ENCODE measurements at places on chromosomes 1 and 21. TPM values are rescaled to one million over a fixed set of nuclear protein-coding genes. Genes with fewer than 3 reads are reported as not detected.

SLC25A34 gene
- total RNA-seq = 3.4 TPM

COL11A1 gene
- total RNA-seq = 239 TPM

ISG20L2 gene
- total RNA-seq = 14.7 TPM

IL19 gene
- total RNA-seq = not detected

CLCNKA gene
- 0.33 TPM for total RNA-seq

FAM78B gene
- total RNA-seq = 8.9 TPM

CLCA4 gene
- total RNA-seq = not detected

FCER1A gene
- total RNA-seq = 0.77 TPM

OLFML3 gene
- total RNA-seq = 89.9 TPM

HFM1 gene
- 32.1 TPM for total RNA-seq

ACOT11 gene
- total RNA-seq = 26.9 TPM

PRAMEF4 gene
- not detected for total RNA-seq

ETV3L gene
- total RNA-seq = not detected

C1orf185 gene
- total RNA-seq = not detected

CCDC17 gene
- total RNA-seq = 0.93 TPM

DHRS3 gene
- total RNA-seq = 53.6 TPM

RAD54L gene
- total RNA-seq = 2.1 TPM

CRNN gene
- not detected for total RNA-seq

PLA2G2C gene
- not detected for total RNA-seq

NHLH2 gene
- 18.4 TPM for total RNA-seq

CHIA gene
- not detected for total RNA-seq

PEX14 gene
- total RNA-seq = 17.2 TPM

KLF17 gene
- total RNA-seq = not detected

CNIH3 gene
- total RNA-seq = 4.1 TPM

LCE3E gene
- total RNA-seq = not detected

SHISAL2A gene
- 0.38 TPM for total RNA-seq

GPR52 gene
- 5.8 TPM for total RNA-seq

ABL2 gene
- 39.9 TPM for total RNA-seq

MMEL1 gene
- 2.4 TPM for total RNA-seq

UTS2 gene
- total RNA-seq = not detected

SFN gene
- 8.5 TPM for total RNA-seq

ZNF644 gene
- total RNA-seq = 164 TPM

OR14K1 gene
- total RNA-seq = not detected

ANKRD65 gene
- total RNA-seq = 8.1 TPM

BARHL2 gene
- total RNA-seq = 2.8 TPM
